NCI-H1105 treated with DMSO at 0.1 percent for 48 hours (cell line): ENCODE measurements at places on chromosomes 7 and 10.
A peak's percentile ranks its signal among the peaks of the same experiment; 100 is the strongest.

DNA sequence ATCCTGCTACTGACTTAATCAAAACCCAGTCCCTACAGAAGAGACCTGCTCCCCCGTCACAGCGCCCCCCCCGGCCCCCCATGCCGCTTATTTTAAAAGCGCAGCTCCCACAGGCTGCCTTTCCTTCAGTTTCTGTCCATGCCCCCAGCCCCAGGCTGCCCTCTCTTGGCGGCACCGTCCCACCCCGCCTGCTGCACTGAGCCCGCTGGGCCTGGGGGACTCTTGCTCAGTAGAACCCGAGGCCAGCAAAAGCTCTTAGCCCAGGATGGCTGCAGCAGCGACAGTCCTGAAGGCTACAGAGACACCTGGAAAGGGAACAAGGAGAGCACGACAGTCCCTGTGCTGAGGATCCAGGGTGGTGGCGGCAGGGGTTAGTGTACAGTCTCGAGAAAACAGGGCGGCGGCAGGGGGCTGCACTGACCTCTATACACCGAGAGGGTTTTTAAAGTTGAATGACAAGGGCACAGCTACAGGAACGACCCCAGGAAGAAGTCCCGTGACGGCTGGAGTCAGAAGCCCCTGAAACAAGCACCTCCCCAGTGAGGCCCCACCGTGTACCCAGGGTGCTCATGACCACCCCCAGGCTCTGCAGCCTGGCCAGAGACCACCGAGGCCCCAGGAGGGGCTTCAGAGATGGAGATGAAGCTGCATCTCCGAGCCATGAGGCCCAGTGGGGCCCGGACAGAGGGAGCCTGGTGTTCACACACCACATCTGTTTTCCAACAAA lies 54.4 kb downstream of the ZRANB1 start:
- no peak for DNase-seq

DNA sequence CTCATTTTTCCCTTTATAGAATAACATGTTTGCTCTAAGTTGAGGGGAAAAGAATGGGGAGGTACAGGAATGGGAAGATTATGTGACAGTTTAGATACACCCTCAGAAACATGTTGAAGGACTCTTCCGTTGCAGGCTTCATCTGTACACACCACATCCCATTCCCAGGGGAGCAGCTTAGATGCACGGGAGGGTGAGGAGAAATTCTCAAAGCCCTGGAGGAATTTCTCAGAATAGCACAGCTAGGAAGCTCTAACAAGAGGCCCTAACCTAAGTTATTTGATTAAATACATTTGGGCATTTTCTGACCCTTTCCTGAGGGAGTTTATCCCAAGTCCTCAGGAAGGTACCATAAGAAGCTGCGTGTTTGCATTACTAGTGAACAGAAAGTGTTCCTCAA lies 660.2 kb upstream of the IGFBP3 start:
- DNase-seq: no peak

GRCh38 chr10:63940277-63940922 lies 419.2 kb downstream of the REEP3 start:
- no peak for DNase-seq

DNA sequence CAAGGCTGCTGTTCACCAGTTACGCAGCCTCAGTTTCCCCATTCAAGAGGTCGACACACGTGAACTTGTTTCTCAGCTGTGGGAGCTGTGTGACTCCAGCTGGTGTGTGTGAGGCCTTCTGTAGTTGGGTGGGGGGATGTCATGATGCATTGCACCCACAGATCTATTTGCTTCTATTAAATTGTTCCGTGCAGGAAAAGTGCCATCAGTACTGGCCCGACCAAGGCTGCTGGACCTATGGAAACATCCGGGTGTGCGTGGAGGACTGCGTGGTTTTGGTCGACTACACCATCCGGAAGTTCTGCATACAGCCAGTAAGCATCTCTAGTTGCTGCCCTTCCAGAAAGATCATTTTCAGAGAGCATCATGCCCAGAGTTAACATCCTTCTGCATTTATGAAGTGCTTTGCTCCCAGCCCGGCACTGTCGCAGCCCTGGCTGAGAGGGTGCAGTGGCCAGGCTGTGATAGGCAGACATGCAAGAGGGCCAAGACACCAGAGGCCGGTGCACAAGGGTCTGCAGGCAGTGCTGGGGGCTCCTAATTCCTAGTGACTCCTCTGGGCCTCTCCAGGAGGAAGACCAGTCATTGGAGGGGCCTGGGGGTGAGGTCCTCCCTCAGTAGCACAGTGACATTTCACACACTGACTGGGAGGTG lies 60.2 kb downstream of the MKI67 start:
- no peak for DNase-seq

- no peak for DNase-seq
Observed at GRCh38 chr7:64183126-64183742, 23.8 kb upstream of the ZNF735 start.

- no peak for DNase-seq
Observed at GRCh38 chr7:149422914-149423301, 38.0 kb downstream of the ZNF777 start.

DNA sequence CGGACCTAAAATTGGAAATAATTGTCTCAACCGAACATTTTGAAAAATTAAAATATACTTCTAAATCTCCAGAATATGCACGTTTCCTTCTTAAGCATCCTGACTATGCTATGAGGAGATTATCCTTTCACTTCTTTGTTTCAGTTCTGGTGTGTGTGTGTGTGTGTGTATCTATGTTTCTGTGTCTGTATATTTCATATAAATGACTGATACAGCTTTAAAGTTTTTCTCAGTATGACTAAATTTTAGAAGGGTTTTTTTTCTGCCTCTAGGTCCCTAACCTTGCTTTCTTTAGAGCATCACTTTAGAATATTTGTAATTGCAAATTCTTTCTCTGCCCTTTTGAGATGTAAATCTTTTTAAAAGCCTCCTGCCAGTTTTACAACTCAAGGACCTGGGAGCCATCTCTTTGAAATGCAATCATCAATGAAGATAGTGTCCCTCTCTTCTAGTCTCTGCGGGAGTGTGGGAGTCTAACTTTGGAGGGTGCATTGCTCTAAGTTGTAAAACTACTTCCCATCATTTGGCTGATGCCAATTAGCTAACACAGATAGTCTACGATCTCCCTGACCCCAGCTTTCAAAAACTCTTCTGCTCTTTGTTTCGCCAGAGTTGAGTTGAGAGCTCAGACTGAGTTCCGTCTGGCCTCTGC lies 782.0 kb upstream of the ZWINT start:
- no peak for DNase-seq

GRCh38 chr10:132385721-132386418 lies 11.1 kb upstream of the PWWP2B start:
- no peak for DNase-seq

DNA sequence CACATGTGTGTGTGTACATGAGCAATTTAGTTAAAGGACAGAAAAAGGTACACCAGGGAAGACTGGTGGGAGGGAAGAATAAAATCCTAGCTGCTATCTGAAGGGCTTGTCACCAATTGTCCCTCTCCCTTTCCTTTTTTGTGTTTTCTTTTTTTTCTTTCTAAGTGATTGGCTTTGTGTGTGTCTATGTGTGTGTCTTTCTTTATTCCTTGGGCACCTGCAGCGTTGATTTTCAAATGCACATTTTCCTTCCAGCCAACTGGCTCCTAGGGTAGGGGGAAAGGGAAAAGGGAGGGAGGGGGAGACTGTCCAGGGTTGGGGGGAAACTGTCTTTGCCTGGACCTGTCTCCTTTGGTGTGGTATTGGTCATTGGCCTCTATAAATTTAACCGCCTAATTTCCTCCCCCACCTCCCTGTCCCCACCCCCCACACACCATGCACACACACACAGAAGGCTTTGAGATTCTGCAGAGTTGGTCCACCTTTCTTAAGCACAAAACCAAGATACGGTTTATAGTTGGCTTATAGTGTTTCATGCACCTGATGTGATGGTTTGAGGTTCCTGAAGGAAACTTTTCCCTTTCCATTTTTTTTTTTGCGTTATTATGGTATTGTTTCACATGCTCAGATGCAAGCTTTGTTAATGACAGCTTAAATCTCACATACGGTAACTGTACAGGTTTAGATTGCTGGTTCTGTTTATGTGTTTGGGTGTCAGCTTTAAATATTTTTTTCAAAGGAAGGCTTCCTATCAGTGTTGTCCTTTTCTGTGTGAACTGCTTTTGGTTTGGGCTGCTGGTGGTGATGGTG lies 2.6 kb downstream of the AUTS2 start:
- DNase-seq: no peak

GRCh38 chr10:105827133-105827532 lies 1186.0 kb downstream of the SORCS3 start:
- no peak for DNase-seq

- no peak for DNase-seq
Observed at GRCh38 chr7:129401228-129401966, 32.8 kb upstream of the STRIP2 start.

- DNase-seq: no peak
Observed at GRCh38 chr10:69303632-69304051, 25.3 kb downstream of the HK1 start.

- no peak for DNase-seq
Observed at GRCh38 chr7:104431930-104432329, 103.5 kb downstream of the LHFPL3 start.

DNA sequence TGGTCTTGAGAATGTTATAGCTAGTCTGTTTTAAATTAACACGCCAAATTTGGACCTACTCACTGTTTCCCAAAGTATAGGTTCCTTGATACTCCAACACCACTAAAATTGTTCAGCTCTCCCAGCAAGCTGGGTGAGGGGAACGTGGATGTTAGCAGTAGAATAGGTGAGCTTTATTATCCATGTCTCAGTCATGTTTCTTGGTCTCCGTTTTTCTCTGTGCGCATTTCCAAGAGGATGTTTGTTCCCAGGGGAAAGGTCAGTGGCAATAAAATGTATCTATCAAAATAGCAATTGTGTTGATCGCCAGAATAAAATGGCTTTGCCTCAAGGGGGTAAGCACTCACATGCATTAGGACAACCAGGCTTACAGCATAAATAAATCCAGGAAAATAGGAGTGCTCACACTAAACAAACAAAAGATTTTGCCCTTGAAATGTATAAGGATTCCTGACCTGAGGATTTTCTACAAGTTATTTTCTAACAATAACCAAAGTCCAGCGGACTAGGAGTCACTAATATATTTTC lies 187.0 kb upstream of the C7orf33 start:
- peak; percentile 2 for DNase-seq

DNA sequence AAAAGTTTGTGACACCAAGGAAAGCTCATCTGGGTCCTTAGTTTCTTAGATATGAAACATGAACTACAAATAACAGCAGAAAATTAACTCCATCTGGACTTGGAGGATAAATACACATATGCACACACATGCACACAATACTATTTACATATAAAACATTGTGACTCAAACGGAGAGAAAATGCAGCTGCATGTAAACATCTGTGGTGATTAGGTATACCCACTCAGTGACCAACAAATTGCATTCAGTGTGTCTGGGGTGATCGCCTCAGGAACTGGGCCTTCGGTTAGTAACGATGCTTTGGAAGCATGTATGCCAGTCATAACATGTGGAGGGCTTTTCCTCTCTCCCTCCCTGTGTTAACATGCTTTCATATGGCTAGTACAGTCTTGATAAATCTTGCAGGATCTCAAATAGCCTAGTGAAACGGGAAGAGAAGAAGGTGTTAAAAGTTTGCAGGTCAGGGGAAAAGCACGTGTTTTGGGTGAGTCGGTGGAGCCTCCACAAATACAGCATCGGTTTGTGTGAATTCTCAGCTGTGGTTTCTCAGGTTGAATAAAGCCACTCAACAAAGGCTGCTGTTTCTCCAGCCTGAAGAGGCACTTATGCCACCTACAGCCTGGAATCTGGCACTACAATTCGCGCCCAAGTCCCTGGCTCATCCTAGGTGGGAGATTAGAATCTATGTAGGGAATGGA lies 8.7 kb upstream of the GLRX3 start:
- peak; percentile 58 for DNase-seq

DNA sequence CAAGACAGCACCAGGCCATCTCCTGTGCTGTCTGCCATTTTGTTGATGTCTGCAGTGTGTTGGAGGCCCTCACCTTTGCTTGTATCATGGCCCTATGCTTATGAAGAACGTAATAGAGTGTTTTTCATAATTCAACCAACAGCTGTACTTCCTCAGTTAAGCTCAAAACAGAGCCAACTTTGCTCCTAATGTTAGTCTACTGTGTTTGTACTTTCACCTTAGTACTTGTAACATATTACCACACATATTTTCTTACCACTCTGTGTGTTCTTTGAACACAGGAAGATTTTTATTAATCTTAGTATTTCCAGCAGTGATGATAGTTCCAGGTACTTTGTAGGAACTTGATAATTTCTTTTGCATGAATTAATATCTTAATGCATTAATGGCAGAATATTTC lies 5.9 kb downstream of the ZNF33A start:
- DNase-seq: no peak

DNA sequence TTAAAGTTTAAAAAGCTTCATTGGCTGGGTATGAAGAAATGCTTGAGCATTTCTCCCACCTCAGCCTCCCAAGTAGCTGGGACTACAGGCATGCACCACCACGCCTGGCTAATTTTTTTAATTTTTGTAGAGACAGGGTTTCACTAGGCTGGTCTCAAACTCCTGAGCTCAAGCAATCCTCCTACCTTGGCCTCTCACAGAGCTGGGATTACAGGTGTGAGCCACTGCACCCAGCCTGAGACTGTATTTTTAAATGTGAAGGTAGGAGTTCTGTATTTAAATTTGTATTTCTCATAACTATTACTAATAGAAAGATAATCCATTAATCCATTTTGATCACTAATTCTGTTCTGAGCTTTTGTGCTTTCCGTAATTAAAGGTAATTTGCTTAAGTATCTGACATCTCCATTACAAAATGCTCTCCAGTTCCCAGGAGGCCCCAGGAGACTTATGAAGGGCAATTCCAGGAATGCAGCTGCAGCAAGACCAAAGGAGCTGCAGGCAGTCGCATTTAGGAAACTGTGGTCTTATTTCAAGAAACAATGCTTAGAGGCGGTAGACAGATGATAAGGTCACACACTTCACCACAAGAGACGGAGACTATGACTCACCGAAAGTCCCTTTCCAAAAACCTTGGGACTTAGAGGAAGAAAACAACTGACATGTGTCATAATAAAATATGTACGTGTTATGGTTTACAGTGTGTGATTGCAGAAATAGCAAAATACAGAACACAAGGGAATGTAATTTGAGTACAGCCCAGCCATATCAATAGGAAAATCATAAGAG lies 23.3 kb downstream of the YAE1 start:
- peak; percentile 20 for DNase-seq
